Left ventricle myocardium superior (tissue), 1 donor: ENCODE measurements at places on chromosomes 3 and 15.

GRCh38 chr3:48919215-48920138 lies 835 bp downstream of the ARIH2 start:
- DNase-seq = peak; percentile 62

DNA sequence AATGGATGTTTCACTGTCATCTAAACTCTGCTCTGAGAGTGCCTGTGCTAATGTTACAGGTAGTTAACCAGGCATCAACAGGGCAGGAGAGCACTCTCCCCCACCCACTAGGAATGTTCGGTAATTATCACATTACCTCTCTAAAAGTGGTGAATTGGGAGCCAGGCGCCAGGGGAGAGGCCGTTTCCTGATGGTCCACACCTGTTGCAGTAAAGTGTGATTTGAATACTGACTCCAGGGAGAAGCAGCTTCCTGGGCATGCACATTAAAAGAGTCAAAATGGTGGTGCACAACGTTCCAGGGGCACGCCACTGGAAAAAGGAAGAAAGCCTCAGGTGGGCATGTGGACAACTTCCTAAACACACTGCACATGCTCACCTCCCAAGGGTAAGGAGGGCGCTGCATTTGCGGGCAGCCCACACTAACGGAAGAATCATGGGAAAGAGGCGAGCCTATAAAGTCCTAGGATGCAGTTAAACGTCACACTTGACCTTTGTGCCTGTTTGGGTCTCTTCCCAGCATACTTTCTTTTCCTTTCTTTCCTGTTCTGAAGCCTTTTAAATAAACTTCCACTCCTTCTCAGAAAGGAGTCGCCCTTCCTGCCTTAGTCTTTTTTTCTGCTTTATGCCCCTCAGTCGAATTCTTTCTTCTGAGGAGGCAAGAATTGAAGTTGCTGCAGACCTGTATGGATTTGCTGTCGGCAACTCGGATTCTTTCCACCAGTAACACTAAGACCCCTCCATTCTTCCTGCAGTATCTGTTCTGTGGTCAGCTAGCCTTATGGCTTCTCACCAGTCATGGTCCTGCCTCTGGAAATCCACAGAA lies 28.9 kb upstream of the GPD1L start:
- no peak for DNase-seq

DNA sequence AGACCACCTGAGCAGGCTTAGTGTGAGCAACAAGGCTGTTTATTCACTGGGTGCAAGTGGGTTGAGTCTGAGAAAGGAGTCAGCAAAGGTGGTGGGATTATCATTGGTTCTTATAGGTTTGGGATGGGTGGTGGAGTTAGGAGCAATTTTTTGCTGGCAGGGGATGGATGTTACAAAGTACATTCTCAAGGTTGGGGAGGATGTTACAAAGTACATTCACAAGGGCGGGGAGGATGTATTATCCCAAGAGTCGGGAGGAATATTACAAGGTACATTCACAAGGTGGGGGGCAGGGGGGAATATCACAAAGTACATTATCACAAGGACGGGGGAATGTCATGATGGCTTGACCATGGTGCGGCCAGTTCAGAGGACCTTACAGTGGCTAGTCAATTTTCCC lies 32.9 kb upstream of the OSBPL11 start:
- no peak for DNase-seq

DNA sequence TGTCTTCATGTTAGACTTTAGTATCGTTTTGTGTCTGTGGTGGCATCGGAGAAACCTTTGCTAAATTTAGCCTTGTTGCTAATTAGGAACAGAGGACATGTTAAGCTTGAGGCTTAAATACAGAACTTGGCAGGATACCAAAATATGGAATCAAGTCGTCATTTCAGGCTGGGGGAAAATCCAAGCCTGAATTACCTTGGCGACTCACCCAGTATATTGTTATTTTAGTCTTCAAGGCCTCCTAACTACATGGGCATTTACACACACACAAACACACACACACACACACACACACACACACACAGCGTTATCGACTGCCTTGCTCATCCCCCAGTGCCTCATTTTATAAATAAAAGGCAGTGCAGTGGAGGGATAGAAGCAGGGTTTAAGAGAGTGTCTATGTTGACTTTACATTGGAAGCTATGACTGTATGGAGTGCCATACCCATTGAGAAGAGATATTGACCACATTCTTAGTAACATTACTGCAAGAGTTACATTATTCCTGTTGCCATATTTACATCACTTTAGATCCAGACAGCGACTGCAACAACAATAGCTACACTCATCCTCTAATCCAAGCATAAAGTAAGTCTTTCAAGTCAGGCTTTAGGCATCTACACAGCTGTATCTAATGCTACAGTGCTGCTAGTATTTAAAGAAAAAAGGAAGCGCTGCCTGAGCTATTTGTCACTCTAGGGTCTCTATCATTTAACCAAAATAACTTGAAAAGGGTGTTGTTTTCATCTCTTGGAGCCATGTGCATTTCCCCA lies 210.8 kb upstream of the SEMA6D start:
- DNase-seq = no peak

- no peak for DNase-seq
Measured at GRCh38 chr3:62749657-62750056, 125.6 kb downstream of the CADPS start.
